Activated CD8-positive, alpha-beta memory T cell treated with anti-CD3 and anti-CD28 coated beads for 1 hour (primary cell): ENCODE measurements at places on chromosomes 1 and 21.

DNA sequence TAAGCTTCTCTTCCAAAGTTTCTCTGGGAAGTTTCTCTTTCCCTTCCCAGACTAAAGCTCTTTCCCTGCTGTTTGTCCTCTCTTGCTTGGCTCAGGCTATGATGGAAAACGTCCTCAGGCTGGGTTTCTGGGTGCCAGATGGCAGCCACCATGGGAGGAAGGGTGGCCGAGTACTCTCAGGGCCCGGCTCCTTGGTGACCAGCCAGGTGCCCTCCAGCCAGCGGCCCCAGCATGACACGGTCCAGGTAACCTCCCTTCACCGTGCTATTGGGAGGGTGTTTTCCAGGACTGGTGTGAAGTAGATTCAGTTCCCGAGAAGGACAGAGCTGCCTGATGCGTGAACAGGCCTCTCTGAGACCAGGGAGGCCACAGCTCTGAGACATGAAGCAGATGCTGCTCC, 60.3 kb downstream of the KIF26B start:
- DNase-seq: no peak

DNA sequence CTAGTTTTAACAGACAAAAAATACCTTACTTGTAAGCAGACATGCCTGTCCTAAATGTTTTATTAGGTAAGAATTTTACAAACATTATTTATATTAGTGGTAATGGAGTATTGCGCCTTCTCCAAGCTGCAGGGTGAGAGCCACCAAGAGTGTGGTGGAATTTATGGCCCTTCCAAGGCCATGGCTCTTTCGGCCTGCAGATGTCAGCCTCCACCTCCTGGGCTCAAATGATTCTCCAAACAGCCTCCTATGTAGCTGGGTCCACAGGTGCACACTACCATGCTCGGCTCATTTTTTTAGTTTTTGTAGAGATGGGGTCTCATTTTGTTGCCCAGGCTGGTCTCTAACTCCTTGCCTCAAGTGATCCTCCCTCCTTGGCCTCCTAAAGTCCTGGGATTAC, 56.3 kb downstream of the ITGB3BP start:
- no peak for DNase-seq

- DNase-seq: no peak
Measured at GRCh38 chr1:224626042-224626441, 9.9 kb downstream of the CNIH3 start.

GRCh38 chr21:23316190-23316589, 2291.1 kb downstream of the MRPL39 start:
- DNase-seq: no peak

- no peak for DNase-seq
Measured at GRCh38 chr1:214455479-214455878, 95.9 kb downstream of the PTPN14 start.

- no peak for DNase-seq
Measured at GRCh38 chr1:9289711-9290485, 2.8 kb upstream of the SPSB1 start.

- no peak for DNase-seq
Measured at GRCh38 chr1:27504588-27505419, 14.8 kb upstream of the WASF2 start.

DNA sequence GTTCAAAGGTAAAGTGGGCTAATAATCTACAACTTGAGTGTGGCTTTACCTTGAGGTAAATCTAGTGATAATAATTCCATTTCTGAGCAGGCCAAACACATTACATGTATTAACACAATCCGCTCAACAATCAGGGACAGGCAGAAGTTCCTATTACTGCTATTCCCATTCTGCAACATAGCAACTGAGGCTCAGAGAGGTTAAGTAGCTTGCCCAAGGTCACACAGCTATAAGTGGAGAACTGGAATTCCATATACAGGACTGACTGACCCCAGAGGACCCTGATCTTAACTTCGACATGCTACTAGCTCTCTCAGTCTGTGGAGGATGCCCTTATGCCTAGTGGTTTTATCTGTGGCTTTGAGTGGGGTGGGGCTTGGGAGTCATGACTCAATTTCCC, 110.1 kb downstream of the TRABD2B start:
- DNase-seq: no peak

- no peak for DNase-seq
Measured at GRCh38 chr1:234253732-234254131, 119.5 kb upstream of the COA6 start.
